ENCODE measurements at places on chromosomes 1 and 21. TPM values are rescaled to one million over a fixed set of nuclear protein-coding genes. Genes with fewer than 3 reads are reported as not detected.

The FH gene
- 114 TPM for total RNA-seq

The SIM2 gene
- total RNA-seq: not detected

The HSD3B1 gene
- not detected for total RNA-seq

The TMEM222 gene
- total RNA-seq: 26.3 TPM

The RHCE gene
- 0.11 TPM for total RNA-seq
